SJCRH30 (cell line): ENCODE measurements at places on chromosomes 6 and 20. TPM values are rescaled to one million over a fixed set of nuclear protein-coding genes. Genes with fewer than 3 reads are reported as not detected.

DNA sequence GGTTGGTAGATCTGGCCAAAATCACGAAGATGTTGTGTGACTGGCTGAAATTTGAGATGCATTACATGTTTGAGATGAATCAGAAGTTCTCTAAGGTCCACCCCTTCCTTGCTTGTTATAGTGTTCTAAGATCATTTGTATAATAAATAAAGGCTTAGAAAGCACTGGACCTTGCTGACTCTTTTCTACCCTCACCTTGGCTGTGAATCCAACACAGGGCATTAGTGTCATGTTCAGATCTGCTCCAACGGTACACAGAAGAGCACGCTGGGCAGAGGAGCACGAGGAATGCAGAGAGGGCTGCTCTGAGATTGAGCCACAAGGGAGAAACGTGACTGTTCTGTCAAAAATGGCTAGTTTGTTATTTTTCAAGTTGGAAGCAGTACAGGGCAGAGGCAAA lies 169.5 kb upstream of the HDAC2 start:
- peak; percentile 13 for DNase-seq

DNA sequence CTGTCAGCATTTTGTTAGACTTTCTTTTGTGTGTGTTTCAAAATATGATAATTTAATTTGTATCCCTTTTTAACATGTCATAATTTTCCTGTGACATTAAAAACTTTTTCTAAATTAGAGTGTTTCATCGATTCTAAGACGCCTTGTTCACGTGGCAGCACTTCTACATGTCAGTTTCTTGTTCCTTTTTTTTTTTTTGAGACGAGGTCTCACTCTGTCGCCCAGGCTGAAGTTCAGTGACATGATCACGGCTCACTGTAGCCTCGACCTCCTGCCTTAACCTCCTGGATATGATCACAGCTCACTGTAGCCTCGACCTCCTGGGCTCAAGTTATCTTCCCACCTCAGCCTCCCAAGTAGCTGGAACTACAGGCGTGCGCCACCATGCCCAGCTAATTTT lies 27.6 kb upstream of the ADRM1 start:
- DNase-seq = no peak

GRCh38 chr20:23203310-23203709 lies 117.2 kb upstream of the CD93 start:
- no peak for DNase-seq

DNA sequence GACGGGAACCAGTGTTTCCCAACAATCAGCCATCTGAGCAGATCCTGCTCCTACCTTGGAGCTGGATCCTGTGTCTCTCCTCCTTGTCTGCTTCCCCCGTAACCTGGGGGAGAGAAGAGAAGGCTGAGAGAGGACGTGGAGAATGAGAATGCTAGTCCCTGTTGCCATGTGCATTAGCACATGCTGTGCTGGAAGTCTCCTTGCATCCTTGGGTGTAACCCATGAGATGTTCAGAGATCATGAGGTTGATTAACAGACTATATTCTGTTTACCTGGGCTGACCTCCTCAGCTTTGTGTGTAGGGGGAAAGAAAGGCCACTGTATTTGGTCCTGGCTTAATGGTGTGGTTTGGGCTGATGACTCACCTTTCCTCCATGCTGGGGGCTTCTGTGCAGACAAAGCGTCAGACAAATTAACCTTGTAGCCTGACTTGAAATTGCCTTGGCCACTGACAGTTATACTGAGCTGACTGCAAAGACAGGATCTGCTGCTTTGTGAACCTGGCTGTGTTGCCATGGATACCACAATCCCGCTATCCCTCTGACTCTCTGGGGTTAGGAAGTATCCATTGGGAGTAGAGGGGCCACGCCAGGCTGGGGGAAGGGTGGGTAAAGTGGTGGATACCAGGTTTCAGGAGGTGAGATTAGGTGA lies 243.7 kb upstream of the CHD6 start:
- no peak for DNase-seq

DNA sequence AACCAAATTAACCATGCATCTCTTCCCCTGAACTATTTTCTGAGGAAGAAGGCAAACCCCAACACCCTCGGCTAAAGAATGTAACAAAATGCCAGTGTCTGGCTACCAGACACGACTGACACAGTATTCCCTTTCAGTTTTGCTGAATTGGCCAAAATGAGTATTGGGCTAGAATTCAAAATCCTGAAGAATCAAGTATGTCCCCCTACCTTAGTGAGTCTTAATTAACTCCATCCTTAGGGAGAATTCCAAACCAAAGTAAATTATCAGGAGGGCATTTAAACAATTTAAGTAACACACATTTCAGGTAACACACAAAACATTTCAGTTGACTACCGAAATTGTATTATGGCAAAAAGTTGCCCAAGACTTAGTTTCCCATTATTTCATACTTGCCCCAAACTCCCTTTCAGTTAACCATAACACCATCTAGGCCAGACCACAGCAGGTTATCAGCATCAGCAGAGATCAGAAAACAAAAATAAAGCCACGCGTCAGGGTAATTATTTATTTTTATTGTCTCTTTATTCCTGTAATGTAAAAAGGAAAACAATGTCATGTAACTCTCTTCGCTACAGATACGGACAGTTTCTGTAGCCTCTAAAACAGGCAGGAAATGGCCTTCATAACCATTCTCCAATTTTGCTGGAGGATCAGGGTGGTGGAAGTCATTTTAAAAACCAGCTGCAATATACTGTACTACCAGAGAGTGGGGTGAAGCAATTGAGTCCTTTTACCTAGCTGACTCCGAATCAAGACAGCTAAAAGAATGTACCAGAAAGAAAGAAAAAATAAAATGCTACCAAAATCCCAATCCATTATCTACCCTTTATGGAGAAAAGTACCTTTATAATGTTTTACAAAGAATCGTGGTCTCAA lies 1.9 kb downstream of the SNX5 start:
- no peak for DNase-seq

DNA sequence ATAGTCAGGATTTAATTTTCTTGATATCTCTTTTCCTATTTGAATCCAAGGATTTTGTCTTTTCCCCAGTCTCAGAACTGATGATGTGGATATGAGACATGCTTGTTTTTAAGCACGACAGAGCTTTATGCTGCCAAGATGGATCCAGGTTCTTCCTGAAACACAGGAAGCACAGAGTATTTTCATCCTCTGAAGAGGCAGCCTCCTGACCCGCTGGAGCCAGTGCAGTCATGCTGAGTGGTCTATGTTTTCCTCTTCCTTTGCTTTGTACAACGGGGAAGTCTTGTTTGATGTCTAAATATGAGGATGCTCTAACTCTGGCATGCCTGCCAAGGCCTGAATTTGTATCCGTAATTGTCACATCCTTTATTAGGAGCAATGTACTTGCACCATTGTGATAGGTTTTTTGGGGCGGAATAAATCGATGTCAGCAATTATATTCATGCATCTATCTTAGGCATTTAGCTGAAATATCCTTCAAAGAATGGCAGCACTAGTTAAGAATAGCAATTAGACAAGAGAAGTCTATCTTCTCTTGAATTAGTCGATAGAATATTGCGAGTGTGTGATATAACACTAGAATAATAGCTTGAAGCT lies 407.1 kb upstream of the JAG1 start:
- no peak for DNase-seq

- peak; percentile 14 for DNase-seq
Measured at GRCh38 chr20:12966468-12967085, 42.2 kb upstream of the SPTLC3 start.

- DNase-seq = no peak
Measured at GRCh38 chr20:23680146-23680545, 8.7 kb downstream of the CST4 start.

GRCh38 chr6:37316071-37316470 lies 37.7 kb upstream of the RNF8 start:
- DNase-seq = no peak

DNA sequence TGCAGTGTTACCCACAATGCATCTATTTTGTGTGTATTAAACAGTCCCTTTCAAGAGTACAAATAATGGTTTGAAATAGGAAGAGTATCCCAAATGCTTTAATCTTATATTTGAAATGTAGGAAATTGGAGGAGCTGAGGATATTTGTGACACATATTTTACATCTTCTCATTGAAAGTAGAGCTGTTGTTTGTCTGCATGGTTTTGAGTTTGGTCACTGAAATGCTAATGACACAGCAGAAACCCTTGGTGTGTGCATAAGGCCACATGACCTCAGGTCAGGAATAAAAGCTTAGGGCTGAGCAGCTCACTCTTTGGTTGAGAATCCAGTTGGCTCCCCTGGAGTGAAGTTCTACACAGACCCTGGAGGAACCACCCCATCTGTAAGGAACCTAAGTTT lies 49.8 kb downstream of the TPD52L1 start:
- DNase-seq = no peak

DNA sequence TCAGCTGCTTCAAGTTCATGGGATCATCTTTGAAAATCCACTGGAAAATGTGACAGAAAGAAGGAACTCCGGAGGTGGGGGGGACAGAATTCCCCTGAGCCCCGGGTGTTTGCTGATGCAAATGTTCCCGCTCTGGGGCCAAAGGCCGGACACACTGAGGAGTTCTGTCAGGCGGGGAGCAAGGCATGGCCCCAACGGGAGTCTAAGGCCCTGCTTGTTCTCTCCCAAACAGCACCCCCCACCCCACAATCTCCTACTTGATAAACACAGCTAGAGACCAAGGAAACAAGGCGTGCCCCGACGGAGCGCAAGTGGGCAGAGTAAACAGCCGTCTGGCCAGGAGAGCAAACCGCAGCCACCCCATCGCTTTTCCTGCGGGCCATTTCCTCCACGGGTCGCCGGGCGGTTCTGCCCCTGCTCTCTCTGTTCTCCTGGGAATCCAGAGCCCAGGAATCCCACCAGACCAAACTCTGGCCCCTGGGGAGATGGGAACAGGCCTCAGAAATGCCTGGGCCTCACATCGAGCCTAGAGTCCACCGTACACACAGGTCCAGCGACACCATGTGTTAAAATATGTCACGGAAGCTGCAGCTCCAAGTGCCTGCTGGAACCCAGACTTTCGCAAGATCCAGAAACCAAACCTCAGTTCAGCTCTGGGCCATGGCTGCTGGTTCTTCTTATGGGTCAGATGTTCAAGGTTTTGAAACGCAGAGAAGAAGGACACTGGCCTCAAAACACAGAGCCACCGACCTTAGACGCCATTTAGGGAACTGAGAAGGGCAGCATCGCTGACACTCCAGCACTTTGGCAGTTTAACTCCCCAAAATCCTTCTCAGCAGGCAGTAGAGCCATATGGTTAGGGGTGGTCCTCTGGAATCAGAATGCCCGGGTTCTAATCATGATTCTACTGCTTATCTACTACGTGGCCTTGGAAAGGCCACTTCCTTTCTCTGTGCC lies 104.2 kb downstream of the PREX1 start:
- DNase-seq = peak; percentile 93

GRCh38 chr20:37243937-37244571 lies 17.6 kb downstream of the GHRH start:
- DNase-seq = no peak

DNA sequence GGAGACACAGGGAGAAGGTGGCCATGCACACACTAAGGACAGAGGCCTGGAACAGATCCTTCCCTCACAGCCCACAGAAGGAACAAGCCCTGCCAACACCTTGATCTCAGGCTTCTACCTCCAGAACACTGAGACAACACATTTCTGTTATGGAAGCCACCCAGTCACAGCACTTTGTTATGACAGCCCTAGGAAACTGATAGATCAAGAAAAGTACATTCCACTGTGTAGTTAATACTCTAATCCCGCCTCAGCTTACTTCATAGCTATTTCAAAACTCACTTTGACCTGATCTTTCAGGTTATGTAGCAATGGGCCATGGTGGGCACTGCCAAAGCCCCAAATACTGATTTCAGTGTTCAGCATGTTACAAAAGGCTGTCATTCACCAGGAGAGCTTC lies 66.8 kb downstream of the CD24 start:
- DNase-seq = no peak

GRCh38 chr6:22134308-22134707 lies 162.5 kb downstream of the PRL start:
- no peak for DNase-seq

GRCh38 chr20:37426978-37427377 lies 81.0 kb downstream of the SRC start:
- DNase-seq = no peak

GRCh38 chr6:7144872-7145584 lies 37.3 kb downstream of the RREB1 start:
- no peak for DNase-seq

DNA sequence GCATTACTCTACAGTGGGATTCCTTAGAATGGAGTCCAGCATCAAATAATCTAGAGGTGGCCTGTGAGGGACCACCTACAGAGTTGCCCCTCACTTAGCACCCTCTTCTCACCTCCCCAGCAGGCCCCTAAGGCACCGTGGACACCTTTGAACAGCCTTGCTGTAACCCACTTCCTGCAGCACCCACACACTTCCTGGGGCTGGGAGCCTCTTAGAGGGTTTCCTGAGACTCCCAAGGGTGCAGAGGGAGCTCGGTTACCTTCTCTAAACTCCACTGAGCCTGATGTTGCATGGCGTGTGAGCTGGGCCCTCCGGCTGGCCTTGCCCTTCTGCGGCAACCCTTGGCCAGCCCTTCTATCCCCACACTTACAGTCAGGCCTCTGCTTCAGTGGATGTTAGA lies 7.3 kb upstream of the SIRPG start:
- no peak for DNase-seq

- DNase-seq = no peak
Measured at GRCh38 chr6:155223646-155224451, 40.0 kb upstream of the CLDN20 start.

GRCh38 chr6:53892707-53893106 lies 97.9 kb downstream of the LRRC1 start:
- no peak for DNase-seq

- no peak for DNase-seq
Measured at GRCh38 chr20:24604966-24605665, 135.7 kb downstream of the SYNDIG1 start.

GRCh38 chr6:139271056-139271455 lies 20.7 kb downstream of the TXLNB start:
- no peak for DNase-seq

GRCh38 chr6:28985462-28986164 lies 19.5 kb downstream of the ZNF311 start:
- DNase-seq = peak; percentile 90

GRCh38 chr20:58511364-58511763 lies 3.8 kb downstream of the APCDD1L start:
- DNase-seq = peak; percentile 34

- DNase-seq = peak; percentile 58
Measured at GRCh38 chr6:111604259-111605099, 1.2 kb downstream of the TRAF3IP2 start.

DNA sequence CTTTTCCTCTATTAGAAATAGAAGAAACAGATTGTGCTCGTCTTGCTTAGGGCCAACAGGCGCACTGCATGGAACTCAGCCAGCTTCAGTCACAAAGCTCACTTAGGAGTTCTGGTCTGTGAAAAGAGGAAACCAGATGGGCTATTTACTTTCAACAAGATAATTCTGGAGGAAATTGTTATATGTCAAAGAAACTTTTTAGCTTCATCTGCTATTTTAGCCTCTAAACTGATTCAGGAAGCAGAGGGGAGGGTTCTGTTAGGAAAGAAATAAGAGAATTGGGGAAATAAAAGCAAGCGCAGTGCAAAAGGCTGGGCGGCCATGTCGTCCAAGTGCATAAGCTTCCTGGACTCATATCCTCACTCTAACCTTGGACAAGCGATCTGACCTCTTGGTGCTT lies 21.3 kb downstream of the PRKN start:
- DNase-seq = no peak

Gene PRDM13
- total RNA-seq = not detected in 2 replicates

Gene MROH8
- 2.0 and 2.1 TPM in 2 replicates for total RNA-seq

Gene FYN
- 57.1 and 67.1 TPM in 2 replicates for total RNA-seq

Gene HMGN4
- 52.2 and 53.8 TPM in 2 replicates for total RNA-seq

Gene TAGAP
- 4.7 and 5.2 TPM in 2 replicates for total RNA-seq

Gene KCNK17
- total RNA-seq = not detected in 2 replicates

Gene FAM83C
- 0.10 TPM in 1 of 2 replicates, not detected in the other for total RNA-seq

Gene FAM217A
- not detected in 2 replicates for total RNA-seq

Gene ELOVL2
- total RNA-seq = 18.0 and 21.1 TPM in 2 replicates

Gene ULBP1
- total RNA-seq = 0.99 and 1.7 TPM in 2 replicates
